ENCODE measurements at places on chromosomes 2 and 18.

DNA sequence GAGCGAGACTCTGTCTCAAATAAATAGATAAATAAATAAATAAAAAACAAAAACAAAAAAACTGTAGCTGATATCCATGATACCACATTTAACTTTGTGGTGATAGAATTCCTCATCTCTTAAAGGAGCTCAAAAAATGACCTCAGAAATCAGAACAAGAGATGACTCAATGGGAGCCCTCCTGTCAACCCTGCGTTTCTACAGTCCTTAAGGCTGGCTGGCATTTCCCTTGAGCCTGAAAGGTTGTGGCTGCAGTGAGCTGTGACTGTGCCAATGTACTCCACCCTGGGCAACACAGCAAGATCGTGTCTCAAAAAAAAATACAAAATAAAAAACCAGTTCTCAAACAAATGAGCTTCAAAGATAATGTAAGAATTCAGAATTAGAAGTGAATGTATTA is 40.4 kb downstream of the CHST9 start:
- DNase-seq = no peak

- no peak for DNase-seq
These were observed 77.2 kb downstream of the CD28 start for GRCh38 chr2:203783496-203784203.

DNA sequence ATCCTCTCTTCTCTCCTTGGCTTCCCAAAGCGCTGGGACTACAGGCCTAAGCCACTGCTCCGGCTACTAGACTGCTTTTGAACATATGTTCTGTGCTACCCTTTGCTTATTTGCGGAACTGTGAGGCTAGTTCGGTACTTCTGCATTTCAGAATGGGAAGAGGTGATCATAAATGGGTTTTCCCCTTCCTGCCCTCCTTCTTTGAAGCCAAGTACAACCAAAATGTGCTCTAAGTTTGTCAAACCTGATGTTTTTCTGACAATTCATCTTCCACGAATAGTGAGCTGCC is 1.7 kb upstream of the ESCO1 start:
- no peak for DNase-seq

DNA sequence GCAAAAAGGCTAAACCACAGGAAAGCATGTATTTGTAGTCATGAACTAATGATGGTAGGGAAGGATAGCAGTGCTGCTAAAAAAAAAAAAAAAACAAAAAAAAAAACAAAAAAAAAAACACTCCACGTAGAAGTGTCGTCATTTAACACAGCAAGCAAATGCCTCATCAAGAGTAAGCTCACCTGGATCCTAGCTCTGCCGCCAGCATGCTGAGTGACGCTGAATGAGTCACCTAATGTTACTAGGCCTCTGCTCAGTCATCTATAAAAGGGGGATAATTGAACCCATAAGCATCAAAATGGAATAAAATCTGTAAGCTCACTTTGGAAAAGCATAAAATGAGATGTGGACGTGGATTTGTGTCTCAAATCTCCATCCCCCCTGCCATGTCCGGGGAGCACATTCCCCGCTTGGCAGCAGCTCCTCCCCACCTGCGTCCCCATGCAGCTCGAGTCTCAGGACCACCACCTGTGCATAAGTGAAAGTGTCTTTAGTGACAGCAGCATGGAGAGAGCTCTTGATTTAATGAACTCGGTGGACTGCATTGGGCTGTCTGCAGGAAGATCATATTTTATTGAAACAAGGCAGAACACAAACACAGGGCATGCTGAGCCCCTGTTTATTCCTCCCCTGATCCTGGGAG is 427.5 kb downstream of the LRATD1 start:
- no peak for DNase-seq

DNA sequence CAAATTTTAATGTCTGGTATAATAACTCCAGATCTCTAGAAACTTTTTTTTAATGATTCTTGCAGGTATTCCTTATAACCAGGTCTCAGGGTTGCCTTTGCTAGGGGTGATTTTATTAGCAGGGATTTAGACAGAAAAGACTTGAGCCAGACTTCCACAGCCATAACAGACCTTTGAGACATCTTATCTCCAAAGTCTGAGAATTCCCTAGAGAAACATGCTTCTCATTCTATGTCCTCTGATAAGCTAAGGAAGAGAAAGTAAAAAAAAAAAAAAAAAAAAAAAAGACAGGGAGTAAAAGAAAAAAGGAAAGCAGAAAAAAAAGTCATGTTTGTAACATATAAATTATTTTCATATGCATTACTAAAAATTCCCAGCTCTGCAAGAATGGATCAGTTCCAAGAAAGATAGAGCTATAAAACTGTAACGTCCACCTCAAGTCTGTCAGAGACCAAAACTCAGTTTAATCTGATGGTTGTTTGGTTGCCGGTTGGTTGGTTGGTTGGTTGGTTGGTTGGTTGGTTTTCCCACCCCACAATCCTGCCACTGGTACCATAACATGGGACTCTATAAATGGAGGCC is 153.8 kb downstream of the COL6A3 start:
- no peak for DNase-seq

GRCh38 chr2:69637923-69638322 is 5.6 kb downstream of the AAK1 start:
- no peak for DNase-seq

DNA sequence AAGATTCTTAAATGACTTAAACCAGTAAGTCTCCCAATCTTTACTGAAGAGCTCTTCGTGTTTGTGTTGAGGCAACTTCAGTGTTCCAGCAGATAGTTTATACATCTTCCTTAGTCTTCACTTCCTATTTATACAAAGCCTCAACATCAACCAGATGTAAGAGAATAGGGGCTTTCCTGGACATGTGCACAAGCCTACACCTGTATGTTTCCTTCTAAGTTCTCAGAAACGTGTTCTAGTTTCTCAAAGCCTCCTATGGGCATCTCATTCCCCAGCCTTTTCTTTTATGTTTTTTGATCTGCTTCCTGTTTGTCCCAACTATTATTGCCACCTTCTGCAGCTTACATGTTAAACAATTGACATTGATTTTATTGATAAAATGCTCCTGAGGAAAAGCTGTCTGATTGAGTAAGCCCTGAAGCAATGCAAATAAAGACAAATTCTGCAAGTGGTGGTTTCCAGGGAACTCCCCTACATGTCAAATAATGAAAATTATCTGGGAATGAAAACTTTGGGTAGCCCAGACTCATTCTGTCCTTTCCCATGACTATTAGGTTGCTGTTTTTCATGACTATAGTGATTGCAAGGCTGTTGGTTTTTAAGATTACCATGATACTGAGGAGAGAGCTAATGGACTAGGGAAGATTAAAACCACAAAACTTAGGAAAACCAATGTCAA is 663.3 kb upstream of the ACVR2A start:
- no peak for DNase-seq

- no peak for DNase-seq
These were observed 31.5 kb downstream of the FAP start for GRCh38 chr2:162211732-162212131.

- DNase-seq = no peak
These were observed 241.8 kb upstream of the RAB12 start for GRCh38 chr18:8367217-8367988.

- no peak for DNase-seq
These were observed 162.0 kb upstream of the RMP24 start for GRCh38 chr18:35810520-35810919.

DNA sequence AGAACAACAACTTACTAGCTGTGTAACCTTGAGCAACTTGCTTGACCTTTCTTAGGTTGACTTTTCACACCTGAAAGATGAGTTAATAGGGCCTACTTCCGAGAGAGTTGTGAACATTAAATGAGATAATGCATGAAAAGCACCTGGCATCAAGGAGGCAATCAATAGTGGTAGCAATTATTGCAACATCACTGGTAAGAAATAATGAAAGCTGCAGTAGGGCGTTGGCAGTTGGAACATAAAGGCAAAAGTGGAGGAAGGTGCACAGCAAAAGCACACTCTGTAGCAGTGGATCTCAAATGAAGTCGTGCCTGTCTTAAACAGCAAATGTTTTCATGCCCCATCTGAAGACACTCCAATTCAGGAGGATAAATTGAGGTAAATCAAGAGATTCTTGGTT is 178.9 kb upstream of the VRK2 start:
- DNase-seq = no peak

GRCh38 chr2:48050711-48051110 is 144.4 kb upstream of the FBXO11 start:
- no peak for DNase-seq

DNA sequence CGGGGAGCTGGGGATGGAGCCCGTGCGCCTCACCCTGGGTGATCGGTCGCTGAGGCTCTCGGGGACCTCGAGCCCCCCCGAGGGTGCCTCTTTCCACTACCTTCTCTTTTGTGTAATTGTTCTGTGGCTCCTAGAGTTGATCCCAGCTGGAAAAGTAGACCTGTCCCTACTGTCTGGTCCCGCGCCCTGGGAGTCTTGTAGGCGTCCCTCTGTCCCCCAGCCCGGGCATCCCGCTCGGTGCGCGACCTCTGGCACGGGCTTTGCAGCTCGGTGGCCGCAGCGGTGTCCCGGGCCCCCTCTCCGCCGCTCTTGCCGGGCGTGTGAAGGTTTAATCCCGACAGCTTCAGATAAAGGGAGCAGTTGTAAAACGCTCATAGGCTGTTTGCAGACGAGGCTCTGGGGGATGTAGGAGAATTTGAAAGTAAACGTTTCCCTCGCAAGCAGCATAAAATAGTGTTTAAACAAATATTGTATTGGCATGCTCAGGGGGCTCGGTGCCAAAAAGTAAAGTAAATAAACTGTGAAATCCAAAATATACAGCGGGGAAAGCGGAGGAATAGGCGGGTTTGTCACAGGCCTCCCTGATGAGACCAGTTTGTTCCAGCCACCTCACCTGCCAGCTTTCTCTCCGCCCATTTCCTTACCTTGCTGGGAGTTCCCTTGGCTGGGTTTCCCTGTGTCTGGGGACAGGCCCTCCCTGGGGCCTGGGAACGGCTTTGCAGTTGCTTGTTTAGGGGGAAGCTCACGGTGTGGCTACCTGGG is 1.9 kb downstream of the GLI2 start:
- DNase-seq = no peak
